ENCODE measurements at places on chromosomes 12 and 14.
A peak's percentile ranks its signal among the peaks of the same experiment; 100 is the strongest.

DNA sequence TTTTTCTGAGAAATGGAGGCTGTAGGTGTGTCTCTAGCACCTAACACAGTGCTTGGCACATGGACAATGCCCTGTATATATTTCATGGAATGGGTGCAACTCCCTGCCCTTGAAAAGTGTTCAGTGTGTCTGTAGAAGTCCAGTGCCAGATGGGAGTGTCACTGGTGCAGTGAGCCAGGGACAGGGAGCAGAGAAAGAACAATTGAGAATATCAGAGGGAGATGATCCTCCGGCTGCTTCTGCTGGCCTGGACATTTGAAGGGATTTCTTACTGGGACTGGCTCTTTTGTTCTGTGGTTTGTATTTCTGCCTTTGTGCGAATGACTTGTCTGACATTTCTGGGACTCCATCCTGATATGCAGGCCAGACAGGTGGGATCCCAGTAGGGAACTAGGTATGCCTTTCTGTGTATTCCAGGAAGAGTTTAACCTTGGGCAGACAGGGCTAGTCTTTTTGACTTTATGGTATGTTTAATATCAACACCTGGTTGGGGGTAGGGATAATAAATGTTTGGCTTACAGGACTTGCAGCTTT lies 328.0 kb downstream of the NRXN3 start:
- peak; percentile 27 for DNase-seq

- peak; percentile 24 for DNase-seq
Measured at GRCh38 chr14:103126873-103127304, 3.6 kb downstream of the TNFAIP2 start.

DNA sequence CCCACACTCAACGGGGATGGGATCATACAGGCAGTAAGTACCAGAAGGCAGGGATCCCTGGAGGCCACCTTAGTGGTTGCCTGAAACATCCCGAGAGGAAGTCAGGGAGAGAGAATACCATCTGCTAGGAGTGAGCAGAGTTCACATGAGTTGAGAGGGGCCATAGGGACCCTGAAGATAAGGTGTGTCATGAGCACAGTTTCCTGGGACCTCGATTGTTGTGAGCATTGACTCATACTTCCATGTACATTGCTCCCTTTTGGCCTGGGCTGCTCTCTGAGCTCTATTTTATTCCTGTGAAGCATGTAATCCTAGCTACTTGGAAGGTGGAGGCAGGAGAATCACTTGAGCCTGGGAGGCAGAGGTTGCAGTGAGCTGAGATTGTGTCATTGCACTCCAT lies 120.5 kb downstream of the TBC1D30 start:
- DNase-seq, result no peak

- DNase-seq, result no peak
Measured at GRCh38 chr14:49918706-49919105, 25.8 kb downstream of the ARF6 start.

- DNase-seq, result no peak
Measured at GRCh38 chr14:35783699-35784098, 25.4 kb downstream of the RALGAPA1 start.

- DNase-seq, result no peak
Measured at GRCh38 chr12:6724409-6724797, 557 bp downstream of the COPS7A start.

- DNase-seq, result no peak
Measured at GRCh38 chr14:23183479-23183878, at the start of gene SLC7A8. SLC7A8 (minus strand) TSS chr14:23183660; CDS start chr14:23182914, 746 bp downstream.

DNA sequence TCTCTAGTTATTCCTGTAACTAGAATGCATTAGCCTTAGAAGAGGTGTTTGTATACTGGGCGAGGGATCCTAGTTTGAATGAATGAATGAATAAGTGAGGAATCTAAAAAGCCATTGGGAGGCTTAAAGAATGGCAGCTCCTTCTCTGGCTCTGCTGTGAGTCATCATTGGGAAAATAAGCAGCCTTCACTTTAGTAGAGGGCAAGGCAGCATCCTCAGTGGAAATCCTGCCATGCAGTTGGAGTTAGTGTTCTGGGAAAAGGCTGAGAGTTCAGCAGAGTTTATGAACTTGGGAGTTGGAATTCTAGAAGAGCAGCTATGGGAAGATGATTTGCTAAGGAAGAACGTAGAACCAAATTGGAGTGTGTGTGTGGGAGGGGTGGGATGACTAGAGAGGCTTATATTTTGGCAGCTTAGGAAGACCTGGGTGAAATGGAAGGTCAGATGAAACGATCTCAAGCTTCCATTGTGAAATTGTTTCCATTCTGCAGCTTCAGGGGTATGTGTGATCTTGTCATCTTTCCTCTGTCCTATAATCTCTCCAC lies 120.8 kb downstream of the PTCSC3 start:
- no peak for DNase-seq

- no peak for DNase-seq
Measured at GRCh38 chr14:56581041-56581727, 1.6 kb downstream of the TMEM260 start.

GRCh38 chr14:51547701-51548100 lies 104.0 kb upstream of the FRMD6 start:
- DNase-seq, result no peak

DNA sequence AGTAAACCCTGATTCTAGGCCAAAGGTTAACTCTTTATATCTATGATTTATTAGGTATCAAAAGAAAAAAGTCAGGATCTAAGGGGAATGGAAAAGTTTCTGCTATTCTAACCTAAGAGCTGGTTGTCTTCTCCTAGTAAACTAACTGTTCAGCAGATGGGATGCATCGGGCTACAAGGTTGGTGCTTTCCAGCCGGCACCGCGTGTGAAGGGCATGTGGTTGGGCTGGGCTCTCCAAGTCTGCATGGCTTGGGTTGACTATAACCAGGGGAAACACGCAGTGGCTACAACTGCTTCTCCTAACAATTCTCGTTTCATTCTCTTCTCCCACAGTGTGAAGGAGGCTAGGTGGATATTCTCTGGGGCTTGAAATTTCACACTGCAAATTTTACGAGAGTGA lies 354.5 kb downstream of the APAF1 start:
- DNase-seq, result no peak

DNA sequence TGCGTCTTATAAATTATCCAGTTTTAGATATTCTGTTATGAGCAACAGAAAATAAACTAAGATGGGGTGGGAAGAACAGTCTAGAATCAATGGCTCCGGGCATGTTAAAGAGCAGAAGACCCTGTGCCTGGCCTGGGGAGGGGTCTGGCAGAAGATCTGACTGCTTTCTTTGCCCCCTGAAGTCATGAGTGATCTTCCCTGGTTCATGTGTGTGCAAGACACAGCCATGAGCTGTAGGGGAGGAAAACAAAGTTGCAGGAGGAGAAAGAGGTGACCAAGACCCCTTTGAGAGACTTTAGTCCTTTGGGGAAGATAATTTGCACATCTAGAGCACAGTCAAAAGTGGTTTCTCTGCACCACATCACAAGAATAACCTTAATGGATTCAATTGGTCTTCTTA lies 4.8 kb downstream of the LACRT start:
- no peak for DNase-seq

GRCh38 chr14:73238941-73239340 lies 1.6 kb downstream of the PAPLN start:
- DNase-seq, result no peak

DNA sequence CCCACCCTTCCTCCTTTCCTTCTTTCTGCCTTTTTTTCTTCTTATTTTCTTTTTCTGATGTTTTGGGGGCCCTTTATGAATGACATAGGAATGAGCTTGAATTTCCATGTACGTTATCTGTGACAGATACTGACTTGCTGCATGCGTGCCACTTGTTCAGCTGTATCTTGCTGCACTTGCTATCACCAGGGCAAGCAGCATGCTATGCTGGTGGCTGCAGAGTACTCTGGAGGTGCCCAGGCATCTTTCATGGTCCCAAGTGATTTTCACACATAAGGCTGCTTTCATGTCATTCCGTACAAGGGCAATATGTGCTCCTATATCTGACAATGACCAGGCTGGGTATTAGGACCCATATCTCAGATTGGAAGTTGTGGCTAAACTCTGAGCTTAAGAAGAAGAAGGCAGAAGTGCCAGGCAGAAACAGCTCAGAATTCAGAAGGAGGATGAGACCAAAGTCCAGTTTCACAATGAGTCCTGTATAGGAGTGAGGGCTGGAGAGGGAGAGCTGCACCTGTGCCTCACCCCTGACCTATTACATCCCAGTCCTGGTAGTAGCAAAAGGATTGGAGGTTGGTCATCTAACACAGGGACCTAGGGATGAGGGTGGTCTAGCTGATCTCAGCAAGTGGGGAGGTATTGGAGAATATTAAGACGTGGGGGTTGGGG lies 299.0 kb upstream of the DDHD1 start:
- DNase-seq, result no peak

DNA sequence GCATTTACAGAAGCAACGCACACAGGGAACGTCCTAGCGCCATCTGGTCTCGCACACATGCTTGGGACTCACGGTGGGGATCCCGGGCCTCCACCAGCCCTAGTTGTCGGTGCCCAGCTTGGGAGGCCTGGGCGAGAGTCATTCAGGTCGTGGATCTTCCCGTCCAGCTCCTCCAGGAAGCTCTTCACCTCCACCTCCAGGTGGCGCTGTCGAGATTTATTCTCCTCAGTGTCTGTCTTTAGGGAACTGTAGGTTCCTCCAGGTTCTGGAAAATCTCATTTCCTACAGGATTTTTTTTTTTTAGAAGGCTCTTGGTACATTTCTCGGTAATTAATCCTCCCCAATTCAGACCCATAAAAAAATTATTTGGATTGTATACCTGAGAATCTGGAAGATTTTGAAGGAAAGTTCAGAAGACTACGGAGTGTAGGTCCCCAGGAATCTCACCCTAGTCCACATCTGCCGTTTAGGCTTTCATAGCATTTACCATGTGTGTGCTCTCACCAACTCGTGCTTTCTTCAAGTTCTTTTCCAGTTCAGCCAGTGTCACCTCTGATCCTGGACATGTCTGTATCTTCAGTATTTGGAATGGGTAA lies 910.0 kb downstream of the TMEM121 start:
- DNase-seq, result peak; percentile 2
